ENCODE measurements at places on chromosomes 6 and 20.

GRCh38 chr20:19259141-19259591, 46.7 kb downstream of the SLC24A3 start:
- no peak for DNase-seq

GRCh38 chr6:138520463-138520862, 21.2 kb upstream of the NHSL1 start:
- DNase-seq: peak; percentile 57

DNA sequence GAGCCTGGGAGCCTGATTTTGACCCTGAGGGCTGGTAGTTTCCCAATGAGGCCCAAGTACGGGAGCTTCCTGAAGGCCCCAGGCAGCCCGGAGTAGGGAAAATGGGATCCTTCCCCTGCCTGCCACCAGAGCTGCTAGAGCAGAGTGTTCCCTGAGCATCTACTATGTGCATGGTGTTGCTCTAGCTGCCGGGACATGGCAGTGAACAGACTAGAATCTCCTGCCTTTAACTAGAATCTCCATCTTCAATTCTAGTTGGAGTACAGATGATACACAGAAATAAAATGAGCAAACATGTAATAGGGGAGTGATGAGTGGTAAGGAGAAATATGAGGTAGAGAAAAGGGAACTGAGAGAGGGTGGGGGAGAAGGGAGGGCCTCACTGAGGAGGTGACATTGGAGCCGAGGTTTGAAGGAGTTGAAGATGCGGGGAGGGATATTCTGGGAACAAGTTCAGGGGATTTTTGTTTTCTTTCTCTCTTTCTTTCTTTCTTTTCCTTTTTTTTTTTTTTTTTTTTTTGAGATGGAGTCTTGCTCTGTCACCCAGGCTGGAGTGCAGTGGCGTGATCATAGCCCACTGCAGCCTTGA, 18.5 kb downstream of the VSTM2L start:
- DNase-seq: no peak

GRCh38 chr20:51886341-51886740, 84.0 kb upstream of the SALL4 start:
- no peak for DNase-seq

DNA sequence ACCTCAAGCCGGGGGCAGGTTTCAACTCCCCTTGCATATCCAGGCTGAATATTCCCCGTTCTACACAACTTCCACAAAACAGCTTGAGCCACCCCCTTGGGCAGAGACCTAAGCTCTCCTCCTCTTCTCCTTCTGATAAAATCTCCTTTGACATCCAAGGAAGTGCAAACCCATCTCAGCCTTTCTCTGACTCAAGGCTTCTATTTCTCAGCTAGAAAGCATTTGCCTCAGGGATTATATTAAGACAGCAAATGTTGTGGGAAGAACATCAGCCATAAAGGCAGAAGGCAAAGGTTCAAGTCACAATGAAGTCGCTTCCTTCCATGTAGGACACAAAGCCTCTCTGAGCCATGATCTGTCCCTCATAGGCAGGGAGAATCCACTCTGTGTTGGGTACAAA, 386.6 kb upstream of the ARID1B start:
- DNase-seq: no peak

GRCh38 chr6:138419766-138420165, 15.7 kb downstream of the HEBP2 start:
- no peak for DNase-seq

DNA sequence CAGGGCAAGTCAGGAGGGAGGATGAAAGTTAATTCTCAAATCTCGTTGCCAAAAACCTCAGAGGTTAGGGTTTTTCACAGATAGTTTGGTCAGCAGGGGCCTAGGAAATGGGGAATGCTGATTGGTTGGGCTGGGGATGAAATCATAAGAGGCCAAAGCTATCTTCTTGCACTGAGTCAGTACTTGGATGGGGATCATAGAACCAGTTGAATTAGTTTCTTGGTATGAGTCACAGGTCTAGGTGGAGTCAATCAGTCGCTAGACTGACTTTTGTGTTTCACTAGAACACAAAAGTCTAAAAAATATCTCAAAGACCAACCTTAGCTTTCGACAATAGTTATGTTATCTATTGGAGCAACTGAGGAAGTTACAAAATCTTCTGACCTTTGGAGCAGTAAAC, 368.5 kb downstream of the TBC1D32 start:
- no peak for DNase-seq

DNA sequence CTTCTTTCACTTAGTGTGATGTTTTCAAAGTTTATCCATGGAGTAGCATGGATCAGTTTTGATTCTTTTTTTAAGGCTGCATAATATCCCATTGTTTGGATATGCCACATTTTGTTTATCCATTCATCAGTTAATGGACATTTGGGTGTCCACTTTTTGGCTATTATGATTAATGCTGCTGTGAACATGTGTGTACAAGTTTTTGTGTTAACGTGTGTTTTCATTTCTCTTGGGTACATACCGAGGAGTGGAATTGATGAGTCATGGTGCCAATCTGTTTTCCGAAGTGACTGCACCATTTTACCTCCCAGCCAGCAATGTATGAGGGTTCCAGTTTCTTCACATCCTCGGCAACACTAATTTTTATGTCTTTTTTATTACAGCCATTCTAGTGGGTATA, 78.4 kb upstream of the CCDC28A start:
- no peak for DNase-seq

DNA sequence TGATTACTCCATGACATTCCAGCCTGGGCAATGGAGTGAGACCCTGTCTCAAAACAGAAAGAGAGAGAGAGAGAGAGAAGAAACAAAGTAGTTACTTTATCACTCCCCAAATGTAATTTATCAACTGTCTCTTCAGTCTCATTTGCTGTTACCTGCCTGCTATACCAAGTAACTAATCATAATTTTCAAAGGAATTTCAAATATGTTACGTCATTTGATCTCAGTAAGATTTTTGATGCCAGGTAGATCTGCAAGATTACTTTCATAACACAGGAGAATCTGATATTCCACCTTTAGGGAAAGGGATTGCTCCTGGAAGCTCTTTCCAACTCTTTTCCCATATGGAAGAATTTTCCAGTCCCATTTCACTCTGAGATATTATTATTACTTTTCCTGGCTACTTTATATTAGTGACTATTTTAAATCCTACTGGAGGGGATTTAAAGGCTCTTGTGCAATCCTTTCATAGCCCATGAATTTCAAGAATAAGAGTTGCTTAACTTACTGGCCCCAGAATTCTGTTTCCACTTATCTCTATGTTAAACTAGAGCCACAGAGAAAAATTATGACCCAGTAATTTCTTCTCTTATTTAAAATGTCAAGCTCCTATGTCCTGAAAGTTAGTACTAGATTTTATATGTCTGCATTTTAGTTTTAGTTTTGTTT, 390.2 kb upstream of the FLRT3 start:
- DNase-seq: no peak

DNA sequence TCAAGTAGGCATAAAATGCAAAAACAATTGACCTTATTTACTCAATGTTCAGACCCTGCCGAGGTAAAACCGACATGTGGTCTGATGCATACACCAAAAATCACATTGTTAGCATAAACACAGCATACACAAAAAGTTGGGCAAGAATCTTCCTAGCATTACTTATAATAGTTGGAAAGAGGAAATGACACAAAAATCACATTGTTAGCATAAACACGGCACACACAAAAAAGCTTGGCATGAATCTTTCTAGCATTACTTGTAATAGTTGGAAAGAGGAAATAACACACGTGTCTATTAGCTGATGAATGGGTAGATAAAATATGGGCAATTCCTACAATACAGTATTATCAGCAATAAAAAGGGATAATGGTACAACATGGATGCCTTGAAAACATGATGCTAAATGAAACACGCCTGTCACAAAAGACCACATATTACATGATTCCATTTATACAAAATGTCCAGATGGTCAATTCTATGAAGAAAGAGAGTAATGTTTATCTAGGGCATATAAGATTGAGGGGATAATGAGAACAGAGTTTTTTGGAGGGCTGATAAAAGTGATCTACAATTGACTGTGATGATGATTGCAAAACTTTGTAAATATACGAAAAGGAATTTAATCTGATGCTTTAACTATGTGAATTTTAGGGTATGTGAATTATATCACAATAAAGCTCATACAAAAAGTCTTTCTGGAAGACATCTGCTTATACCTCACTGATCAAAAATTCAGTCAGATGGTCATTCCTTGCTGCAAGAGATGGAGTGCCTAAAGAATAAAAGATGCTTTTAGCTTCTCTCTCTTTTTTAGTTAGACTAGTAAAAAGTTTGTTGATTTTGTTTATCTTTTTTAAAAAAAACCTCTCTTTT, 1019.5 kb upstream of the CITED2 start:
- no peak for DNase-seq

DNA sequence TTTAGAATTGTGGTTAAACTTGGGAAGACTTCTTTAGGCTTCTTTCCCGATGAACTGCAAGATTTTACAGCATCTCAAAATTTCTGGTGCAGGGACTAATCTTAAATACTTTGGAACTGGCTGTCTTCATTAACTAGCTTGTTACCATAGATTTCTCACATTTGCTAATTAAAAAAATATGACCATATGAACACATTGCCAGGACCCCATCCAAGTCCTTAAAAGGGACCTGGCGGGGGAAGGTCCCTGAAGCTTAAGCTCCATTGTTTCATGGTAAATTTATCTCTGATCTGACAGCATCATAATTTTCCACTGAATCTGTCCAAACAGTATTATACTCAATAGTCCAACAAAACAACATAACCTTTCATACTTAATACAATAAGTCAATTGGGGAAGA, 517.8 kb upstream of the FLRT3 start:
- DNase-seq: no peak

GRCh38 chr6:12605888-12606345, 110.7 kb upstream of the PHACTR1 start:
- DNase-seq: peak; percentile 63

DNA sequence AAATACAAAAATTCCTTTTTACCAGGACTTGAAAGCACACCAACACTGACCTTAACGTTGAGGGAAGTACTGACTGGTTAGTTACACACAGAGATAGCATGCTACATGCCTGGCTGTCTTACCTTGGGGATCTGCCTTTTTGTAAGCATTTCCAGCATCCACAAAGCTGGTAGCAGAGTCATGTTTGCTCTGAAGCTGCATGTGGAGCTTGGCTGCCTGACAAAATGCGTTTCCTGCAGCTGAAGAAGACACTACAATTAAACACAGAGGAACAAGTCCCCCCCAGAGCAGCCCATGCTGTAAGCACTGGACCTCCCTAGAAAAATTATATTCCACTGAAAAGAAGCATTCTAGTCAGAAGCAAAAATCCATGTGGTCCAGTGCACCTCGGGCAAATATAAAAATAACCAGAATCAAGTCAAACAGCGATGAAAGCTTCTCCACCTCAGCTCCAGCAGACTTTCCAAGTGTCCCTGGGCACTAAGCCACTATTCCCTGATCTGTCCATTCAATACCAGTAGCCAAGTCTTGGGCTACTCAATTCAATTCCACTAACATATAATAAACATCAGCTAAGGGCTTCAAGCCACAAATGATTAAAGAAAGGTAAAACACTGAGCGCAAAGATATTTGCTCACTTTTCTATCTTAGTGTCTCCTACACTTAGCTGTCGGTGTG, 24.2 kb downstream of the NAPB start:
- DNase-seq: no peak

GRCh38 chr20:8395956-8396355, 263.9 kb downstream of the PLCB1 start:
- no peak for DNase-seq

- DNase-seq: peak; percentile 76
Observed at GRCh38 chr6:161048641-161049040, 57.1 kb downstream of the MAP3K4 start.

- no peak for DNase-seq
Observed at GRCh38 chr6:101232961-101233360, 160.5 kb upstream of the GRIK2 start.
